ENCODE measurements at places on chromosomes 1 and 21. TPM values are rescaled to one million over a fixed set of nuclear protein-coding genes. Genes with fewer than 3 reads are reported as not detected.

A3GALT2 gene
- polyA plus RNA-seq: not detected

- DNase-seq: no peak
Observed at GRCh38 chr1:62951428-62951827, 167.5 kb downstream of the ATG4C start.

- no peak for DNase-seq
Observed at GRCh38 chr1:3468236-3469103, 14.0 kb downstream of the ARHGEF16 start.

GRCh38 chr1:205826995-205827394, 14.0 kb upstream of the SLC41A1 start:
- DNase-seq: no peak

MAP3K21 gene
- polyA plus RNA-seq: 0.42 TPM

TXNIP gene
- polyA plus RNA-seq: 44.6 TPM

C1orf185 gene
- not detected for polyA plus RNA-seq

- DNase-seq: no peak
Observed at GRCh38 chr1:212945056-212945455, 5.3 kb upstream of the VASH2 start.

DNA sequence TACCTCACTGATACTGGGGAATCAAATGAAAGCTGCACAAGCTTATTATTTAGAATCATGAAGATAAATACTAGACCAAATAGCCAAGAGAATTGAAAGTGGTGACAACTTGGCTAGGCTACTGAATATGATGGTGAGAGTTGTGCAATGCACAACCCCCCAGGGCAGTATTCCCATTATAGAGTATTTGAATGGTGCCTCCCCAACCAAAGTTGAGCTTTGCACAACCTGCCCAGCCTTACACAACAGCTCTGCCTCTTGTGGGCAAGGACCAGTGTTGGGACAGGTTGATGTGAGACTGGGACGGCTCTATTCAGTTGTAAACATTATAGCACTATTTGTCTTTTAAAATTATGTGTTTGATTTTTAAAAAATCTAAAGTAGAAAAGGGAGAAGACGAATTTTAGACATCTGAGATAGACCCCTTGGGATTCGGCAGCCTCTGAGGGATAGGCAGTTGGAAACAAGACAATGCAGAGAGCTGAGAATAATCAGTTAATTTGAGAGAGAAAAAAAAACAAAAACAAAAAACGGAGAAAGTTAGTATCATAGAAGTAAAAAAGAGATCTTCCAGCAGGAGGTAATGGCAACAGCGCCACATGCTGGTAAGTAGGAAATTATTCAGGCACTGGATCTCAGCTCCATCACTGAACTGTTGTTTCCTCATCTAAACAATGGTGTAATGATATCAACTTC, 91.0 kb upstream of the KCNA3 start:
- peak; percentile 63 for DNase-seq

GRCh38 chr1:55192093-55192492, 23.1 kb downstream of the USP24 start:
- no peak for DNase-seq

GRCh38 chr1:57411262-57411661, 12.6 kb downstream of the DAB1 start:
- DNase-seq: no peak

- no peak for DNase-seq
Observed at GRCh38 chr1:82086739-82087138, 286.0 kb downstream of the ADGRL2 start.
